ENCODE measurements at places on chromosomes 7 and 10.

- no peak for DNase-seq
Measured at GRCh38 chr7:82289889-82290288, 153.7 kb downstream of the CACNA2D1 start.

DNA sequence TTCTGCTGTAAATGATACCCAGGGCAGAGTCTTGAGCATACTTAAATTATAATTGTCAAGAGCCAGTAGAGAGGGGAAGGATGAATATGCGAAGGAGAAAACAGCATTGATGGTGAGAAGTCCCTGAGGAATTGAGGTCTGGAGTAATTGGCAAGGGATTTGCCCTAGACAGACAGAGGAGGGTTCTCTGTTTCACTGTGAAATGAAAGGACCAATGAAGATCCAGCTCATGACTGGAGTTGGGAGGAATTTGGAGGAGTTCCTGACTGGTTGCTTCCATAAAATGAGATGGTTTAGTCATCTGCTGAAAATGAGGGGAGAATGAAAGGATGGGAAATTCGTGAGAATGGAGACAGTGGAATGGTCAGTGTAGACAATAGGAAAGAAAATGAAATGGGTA, 6.8 kb downstream of the PRPF18 start:
- no peak for DNase-seq

- no peak for DNase-seq
Measured at GRCh38 chr10:90417476-90418210, 440.2 kb downstream of the HTR7 start.

GRCh38 chr10:95569368-95569767, 8.2 kb upstream of the SORBS1 start:
- DNase-seq = no peak

- DNase-seq = no peak
Measured at GRCh38 chr7:73539709-73540108, 17.6 kb upstream of the BAZ1B start.

GRCh38 chr10:101346177-101346576, 7.8 kb upstream of the BTRC start:
- DNase-seq = no peak

GRCh38 chr10:80110986-80111385, 21.5 kb upstream of the PLAC9 start:
- no peak for DNase-seq

GRCh38 chr7:152881893-152882292, 122.3 kb downstream of the ACTR3B start:
- DNase-seq = no peak

GRCh38 chr7:100163871-100164270, 4.5 kb downstream of the GAL3ST4 start:
- no peak for DNase-seq

GRCh38 chr10:49539320-49539885, 482 bp upstream of the ERCC6 start:
- peak; percentile 22 for DNase-seq

- peak; percentile 24 for DNase-seq
Measured at GRCh38 chr7:30974605-30975255, 11.0 kb downstream of the GHRHR start.

DNA sequence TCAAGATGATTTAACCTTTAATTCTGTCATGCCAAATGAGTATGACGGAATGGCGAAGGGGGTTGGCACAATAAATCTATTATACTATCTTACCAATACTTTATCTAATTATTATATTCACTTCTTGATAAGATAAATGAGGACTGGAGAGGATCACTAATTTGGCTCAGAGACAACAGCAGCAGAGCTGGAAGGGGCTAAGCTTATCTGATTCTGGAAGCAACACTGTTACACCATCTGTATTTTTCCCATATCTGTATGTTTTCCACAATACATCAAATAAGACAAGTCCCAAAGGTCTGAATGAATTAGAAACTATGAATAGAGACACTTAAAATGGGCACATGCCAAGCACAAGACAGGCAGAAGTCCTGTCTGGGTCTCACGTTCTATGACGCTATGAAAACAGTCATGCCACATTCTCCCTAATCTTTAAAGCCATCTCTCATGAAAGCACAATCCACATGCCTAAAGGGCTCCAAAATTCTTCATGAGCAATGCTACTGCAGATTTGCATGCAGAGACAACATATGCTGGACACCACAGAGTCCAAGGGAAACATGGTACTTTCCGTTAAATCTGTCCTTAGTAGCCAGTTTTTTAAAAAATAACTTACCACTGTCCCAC, 88.3 kb downstream of the SLC25A13 start:
- DNase-seq = no peak

GRCh38 chr10:128526791-128527375, 400.7 kb upstream of the MKI67 start:
- no peak for DNase-seq

Measured in stimulated activated CD4-positive, alpha-beta T cell treated with anti-CD3 and anti-CD28 coated beads, Interleukin-4, amount 100 ng/mL, for 1 hour (primary cell).